ENCODE measurements at places on chromosomes 2 and 18.
A peak's percentile ranks its signal among the peaks of the same experiment; 100 is the strongest.

DNA sequence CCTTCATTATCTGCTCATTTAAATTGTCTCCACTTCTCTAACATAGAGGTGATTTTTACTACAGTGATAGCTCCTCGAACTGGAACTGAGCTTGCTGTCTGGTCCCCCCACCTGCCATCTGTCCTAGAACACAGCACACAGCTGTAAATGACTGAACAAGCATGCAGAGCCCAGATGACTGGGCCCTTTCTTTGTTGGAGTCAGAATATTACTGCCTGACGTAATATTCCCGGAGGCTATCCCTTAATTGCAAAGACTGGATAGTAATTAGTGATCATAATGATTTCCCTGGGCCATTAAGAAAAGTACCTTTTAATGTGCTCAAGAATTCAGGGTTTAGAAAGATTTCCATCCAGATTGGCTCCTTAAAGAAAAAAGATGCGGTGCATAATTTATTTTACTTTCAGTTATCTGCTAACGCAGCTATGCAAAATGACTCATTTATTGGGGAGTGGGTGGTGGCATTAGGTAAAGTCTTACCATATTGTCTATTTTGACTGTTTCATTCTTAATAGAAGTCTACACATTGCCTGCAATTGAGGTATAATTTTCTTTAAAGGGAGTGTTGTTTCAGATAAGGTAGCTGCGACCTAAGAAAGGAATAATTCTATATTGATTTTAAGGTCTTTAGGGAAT lies 84.4 kb downstream of the MAP4K4 start:
- DNase-seq, result no peak

GRCh38 chr2:10783421-10783820 lies 29.2 kb downstream of the PDIA6 start:
- peak; percentile 43 for DNase-seq

DNA sequence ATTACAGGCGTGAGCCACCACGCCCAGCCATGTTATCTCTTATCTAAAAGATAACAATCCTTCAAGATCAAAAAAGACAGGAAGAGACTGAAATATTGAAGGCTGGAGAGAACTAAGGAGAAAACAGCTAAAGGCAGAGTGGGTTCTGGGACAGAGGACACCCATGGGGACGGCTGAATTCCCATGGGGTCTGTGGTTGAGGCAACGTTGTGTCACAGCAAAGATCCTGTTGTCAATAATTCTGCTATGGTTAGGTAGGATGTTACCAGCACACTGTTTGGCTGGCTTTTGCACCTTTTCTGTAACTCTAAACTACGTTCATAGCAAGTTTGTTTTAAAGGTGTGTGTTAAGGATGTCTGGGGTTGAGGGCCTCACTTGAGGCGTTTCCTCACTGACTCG lies 137.7 kb upstream of the APCDD1 start:
- no peak for DNase-seq

- no peak for DNase-seq
Observed at GRCh38 chr2:60411295-60411694, 142.2 kb downstream of the BCL11A start.

DNA sequence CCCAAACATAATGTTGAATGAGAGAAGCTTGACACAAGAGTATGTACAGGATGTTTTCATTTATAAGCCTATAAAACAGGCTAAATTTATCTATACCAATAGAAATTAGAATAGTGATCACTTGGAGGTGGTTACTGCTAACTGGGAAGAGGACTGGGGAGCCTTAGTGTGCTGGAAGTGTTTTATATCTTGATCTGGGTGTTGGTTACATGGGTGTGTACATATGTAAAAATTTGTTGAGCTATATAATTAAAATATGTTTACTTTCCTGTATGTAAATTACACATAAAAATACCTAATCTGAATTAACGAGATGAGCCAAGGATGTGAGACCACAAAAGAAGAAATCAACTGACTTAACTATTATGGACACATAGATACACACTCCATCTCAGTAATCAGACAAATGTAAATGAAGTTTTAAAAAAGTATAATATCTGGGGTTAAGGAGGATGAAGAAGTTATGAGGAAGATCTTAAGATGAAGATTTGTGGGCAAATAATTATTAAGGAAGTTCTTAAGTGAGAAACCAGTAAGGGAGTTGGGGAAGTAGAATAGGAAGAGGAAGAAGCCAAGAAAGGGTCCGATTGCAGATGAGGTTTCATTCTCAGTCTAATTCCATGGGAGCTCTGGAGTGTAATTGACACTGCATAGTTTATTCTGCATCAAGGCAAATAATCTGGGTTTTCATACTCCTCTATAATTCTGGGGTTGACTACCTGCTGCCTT lies 32.3 kb upstream of the NABP1 start:
- no peak for DNase-seq

DNA sequence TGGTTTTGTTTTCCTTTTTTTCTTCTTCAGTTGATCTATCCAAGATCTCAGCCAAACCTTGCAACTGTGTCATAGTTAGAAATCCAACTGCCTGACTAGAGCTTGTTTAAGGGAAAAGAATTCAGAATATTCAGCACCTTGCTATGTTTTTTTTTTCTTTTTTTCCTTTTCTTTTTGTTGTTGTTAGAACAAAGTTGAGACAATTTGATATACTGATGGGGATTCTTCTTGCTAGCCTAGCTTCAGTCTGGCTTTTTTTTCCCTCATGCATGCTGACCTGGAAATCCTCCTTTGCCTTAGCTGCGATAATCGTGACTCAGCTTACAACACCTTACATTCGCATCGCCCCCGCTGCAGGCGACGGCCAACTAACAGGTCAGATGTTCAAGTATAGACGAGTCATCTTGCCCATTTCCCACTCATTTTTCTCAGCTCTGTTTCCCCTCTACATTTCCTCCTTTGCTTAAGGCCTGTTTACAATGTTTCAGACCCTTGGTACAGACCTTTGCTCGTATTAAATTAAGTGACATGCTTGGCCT lies 487.2 kb upstream of the RAB12 start:
- DNase-seq, result peak; percentile 81

DNA sequence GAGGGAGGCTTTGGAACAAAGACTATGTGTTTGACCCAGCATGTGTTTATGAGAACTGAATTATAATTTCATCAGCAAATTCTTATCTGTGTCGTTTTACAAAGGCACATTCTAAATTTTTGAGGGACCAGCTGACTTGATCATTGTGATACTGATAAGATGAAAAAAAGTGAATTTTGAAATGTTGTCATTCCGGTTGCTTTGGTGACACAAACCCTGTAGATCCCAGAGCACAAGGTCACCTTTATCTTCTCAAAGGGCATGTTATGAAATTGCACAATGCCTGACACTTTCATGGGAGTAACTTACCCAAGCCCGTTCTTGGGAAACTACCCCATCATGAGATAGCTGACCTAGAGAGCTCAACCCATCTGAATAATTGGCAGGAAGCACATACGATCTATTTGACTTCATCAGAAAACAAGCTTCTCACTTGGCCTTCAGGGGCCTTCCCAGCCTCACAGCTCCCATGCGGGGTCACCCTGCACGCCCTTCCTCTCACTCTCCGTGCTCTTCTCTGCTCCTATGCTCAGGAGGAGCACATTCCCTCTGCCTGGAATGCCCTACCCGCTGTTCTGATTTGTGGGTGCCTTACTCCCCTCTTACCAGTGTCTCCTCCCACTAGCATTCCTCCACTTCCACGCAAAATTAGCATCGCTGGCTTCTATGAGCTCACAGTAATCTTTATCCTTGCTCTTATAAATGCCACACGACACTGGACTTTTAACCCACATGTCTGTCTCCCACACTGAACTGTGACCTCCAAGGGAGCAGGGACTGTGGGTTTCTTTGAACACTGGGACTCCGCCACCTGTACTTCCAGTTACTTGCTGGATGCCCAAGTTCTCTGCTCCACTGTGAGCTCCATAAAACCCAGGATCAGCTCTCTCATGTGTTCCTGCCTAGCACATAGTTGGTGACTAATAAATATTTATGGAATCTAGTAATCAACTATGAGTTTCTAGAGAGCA lies 555.8 kb upstream of the ID2 start:
- DNase-seq, result no peak

DNA sequence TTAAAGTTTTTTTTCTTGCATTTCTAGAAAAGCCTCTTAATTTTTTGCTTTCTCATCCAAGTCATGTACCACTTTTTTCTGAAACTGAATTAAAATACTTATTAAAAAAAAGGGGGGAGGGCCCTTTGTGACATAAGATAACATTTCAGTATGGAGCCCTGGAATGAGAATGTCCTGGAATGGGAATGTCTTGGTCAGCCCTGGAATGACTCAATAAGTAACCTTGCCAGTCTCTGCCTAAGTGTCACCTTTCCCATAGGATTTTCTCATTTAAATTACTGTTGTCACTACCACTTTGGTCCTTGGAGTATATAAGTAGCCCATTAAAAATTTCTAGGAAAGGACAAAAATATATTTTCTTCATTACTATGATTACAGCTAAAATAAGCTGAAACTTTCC lies 4.7 kb downstream of the UBXN2A start:
- peak; percentile 9 for DNase-seq

All from astrocyte of the hippocampus (primary cell).